Occipital lobe (tissue), 3 donors: ENCODE measurements at places on chromosomes 12 and 14.

- DNase-seq: peak; percentile 5
These were observed 155.4 kb downstream of the TMX1 start for GRCh38 chr14:51395361-51395849.

- no peak for DNase-seq
These were observed 54.3 kb downstream of the MAP3K9 start for GRCh38 chr14:70754991-70755390.

DNA sequence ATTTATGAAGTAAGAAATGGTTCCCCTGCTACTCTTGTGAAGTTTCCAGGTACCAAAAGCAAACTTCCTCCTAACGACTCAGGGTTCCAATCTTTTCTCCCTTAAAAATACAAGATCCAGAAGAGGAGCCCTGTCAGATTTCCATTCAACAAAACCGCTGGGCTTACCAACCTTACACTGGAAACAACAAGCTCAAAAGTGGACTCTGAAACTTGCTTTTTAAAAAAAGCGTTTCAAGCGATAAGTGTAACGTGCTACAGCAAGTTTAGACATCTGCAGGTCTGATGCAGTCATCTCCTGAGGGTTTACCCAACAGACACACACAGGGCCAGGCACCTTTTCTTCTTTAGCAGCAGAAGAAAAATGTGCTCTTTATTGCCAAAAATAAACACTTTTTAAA is 6.9 kb upstream of the CREBL2 start:
- no peak for DNase-seq

- no peak for DNase-seq
These were observed 49.7 kb downstream of the DRAM1 start for GRCh38 chr12:101927036-101927435.

DNA sequence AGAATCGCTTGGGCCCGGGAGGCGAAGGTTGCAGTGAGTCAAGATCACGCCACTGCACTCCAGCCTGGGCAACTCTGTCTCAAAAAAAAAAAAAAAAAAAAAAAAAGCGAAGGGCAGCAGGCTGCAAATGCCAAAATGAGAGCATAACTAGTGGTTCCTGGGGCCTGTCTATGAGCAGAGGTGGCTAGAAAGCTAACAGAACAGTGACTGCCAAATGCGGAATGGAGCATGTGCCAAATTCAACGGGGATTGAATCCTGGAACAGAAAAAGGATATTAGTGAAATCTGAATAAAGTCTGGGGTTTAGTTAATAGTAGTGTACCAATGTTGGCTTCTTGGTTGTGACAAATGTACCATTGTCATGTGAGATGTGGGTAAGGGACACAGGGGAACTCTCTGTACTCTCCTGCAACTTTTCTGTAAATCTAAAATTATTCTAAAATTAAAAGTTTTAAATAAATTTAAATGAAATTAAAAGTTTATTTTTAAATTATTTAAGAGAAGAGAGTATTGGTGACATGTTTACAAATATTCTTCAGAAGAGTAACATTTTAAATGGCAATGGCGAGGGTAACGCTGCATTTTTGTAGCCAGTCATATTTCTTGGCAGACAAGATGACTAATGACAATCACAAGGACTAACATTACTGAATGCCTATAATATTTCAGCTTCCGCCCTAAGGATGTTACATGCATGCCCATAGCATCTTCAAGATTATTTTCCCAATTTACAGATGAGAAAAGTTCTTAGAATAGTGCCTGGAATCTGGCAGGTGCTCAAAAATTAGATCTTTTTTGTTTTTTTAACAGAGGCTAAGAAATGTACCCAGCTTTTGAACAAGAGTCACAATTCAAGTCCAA is 28.9 kb upstream of the NUDT4 start:
- no peak for DNase-seq

- peak; percentile 46 for DNase-seq
These were observed at the start of gene GRIN2B for GRCh38 chr12:13981296-13981962. Gene GRIN2B, minus strand, starts transcription at chr12:13981602. Its CDS starts 115,394 bp downstream, at chr12:13866208.

- no peak for DNase-seq
These were observed 106.3 kb upstream of the FRMD6 start for GRCh38 chr14:51545396-51545795.

GRCh38 chr14:38065106-38065762 is 142.5 kb upstream of the SSTR1 start:
- DNase-seq: no peak

GRCh38 chr14:89443042-89443629 is 26.1 kb upstream of the FOXN3 start:
- no peak for DNase-seq

DNA sequence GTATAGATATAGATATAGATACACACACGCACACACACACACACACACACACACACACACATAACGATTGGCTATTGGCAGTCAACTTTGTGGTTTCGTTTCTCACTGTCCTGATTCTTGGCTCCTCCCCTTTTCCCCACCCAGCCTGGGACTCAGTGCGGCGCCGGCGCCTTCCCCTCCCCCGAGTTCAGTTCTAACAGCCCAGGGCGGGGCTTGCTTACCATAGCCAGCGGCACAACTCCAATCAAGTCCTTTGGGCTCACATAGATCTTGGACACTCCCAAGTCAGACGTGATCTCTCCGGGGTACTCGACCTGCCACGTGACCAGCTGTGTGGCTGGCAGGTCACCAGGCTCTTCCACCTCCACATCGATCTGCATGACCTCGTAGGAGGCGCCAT is 484.1 kb downstream of the GLT1D1 start:
- DNase-seq: no peak

DNA sequence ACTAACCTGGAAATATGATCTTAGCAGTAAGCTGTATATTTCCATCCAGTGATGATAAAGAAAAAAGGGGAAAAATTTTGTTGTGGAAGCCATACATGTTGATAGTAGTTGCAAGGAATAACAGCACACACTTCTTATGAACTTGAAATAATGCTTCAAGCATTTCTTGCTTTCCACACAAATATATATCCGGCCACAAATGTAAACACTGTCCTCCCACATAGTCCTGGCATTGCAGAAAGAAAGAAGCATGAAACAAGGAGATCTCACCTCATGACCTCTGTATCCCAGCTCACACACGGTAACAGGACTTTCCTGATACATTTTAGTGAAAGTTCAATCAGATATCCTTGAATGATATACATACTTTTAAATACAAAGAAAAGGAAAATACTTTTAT is 56.0 kb downstream of the LLPH start:
- no peak for DNase-seq

- DNase-seq: no peak
These were observed 116.7 kb downstream of the BEGAIN start for GRCh38 chr14:100470523-100470897.

DNA sequence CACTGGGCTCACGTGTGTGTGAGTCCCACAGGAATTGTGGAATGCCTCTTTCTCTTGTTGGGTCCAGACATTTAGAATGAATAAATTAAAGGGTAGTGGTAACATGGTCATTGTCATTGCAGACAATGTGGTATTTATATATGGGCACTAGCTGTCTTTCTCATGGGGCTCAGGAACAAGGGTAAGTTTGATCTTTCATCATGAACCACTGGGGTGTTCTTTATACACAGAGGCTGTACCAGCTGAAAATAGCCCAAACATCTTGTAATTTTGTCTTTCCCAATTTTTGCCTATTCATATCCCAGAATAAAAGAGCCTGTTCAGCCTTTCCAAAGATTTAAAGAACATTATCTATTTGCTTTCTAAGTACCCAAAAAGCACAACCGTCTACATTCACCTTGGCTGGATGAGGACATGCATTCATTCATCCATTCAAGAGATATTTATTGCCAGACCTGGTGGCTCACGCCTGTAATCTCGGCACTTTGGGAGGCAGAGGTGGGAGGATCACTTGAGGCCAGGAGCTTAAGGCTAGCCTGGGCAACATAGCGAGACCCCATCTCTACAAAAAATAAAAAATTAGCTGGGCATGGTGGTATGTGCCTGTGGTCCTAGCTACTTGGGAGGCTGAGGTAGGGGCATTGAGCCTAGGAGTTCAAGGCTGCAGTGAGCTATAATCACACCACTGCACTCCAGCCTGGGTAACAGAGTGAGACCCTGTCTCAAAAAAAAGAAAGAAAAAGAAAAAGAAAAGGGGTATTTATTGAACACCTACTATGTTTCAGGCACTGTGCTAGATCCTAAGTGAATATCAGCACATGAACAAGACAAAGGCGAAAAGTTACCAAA is 4.4 kb upstream of the FOS start:
- no peak for DNase-seq

DNA sequence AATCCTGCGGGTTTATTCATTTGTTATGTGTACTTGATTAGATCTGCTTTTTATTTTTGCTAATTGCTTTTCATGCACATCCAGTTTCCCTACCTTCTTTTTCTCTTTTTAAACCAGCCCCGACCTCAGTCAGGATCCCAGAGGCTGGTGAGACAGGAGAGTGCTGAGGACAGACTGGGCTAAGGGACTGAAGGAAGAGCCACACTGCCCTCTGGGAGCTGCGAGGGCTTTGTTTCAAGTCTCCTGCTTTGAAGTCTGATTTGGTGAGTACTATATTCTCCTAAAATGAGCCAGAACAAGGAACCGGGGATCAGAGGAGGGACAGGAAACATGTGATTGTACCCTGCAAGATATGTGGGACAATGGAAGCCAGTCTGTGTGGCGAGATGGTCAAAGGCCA is 23.9 kb downstream of the PRICKLE1 start:
- DNase-seq: no peak

DNA sequence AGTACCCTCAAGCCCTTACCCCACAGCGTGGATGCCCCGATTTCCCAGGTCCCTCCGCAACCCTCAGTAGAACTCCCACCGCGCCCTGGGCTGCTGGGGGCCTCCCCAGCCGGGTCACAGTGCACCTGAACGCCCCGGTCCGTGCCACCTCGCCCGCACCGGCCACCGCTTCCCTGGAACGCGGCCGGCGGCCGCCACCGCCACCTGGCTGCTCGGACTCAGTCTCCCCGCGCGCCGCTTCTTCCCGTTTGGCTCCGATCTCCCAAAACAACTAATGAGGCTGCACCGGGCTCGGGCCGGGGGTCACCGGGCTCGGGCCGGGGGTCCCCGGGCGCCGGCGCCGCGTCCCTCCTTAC is 1.0 kb downstream of the ITPK1 start:
- no peak for DNase-seq

DNA sequence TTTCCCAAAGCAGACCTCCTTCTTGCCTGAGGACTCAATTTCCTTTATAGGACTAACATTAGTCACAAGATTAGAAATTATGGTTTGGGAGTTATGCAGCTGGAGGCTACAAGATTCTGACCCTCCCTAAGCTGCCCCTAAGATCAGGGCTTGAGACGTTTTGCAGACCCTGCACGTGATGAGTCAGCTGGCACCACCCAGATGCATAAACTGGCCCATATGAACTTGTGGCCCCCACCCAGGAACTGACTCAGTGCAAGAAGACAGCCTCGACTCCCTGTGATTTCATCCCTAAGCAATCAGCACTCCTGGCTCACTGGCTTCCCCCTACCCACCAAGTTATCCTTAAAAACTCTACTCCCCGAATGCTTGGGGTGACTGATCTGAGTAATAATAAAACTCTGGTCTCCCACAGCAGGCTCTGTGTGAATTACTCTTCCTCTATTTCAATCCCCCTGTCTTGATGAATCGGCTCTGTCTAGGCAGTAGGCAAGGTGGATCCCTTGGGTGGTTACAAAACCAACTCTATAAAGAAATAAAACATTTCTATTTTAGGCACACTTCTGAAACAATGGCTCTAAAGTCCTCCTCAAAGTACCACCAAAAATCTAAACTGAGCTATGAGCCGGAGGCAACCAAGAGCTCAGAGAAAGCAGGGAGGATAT is 233.4 kb downstream of the TMEM132D start:
- DNase-seq: no peak

GRCh38 chr12:75773377-75773776 is 258.2 kb downstream of the PHLDA1 start:
- no peak for DNase-seq
